ENCODE measurements at places on chromosomes 1 and 21.

DNA sequence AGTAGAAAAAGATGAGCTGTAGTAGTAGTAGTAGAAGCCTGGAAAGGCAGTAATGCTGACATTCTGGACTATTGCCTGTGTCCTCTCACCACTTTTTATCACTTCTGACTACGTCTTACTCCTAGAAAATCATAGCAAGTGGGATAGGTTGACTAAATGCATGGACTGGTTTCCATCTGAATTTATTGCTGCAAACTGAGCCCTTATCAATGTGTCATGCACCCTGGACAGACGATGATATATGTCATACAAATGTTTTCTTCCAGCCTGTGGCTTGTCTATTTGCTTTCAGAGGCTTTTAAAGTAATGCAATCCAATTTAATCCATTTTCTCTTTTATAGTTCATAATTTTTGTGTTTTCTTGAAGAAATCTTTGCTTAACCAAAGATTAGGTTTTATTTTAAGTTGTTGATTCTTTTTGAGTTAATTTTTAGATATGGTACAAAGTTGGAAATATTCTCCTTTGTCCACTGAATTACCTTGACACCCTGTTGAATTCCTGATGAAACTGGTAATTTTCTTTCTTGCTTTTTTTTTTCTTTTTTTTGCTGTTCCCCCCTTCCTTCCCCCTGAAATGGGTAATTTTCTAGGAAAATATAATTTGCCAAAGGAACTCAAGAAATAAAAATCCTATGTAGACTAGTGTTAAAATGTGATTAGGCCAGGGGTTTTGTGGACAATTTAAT, 47.1 kb downstream of the PHACTR4 start:
- no peak for DNase-seq

DNA sequence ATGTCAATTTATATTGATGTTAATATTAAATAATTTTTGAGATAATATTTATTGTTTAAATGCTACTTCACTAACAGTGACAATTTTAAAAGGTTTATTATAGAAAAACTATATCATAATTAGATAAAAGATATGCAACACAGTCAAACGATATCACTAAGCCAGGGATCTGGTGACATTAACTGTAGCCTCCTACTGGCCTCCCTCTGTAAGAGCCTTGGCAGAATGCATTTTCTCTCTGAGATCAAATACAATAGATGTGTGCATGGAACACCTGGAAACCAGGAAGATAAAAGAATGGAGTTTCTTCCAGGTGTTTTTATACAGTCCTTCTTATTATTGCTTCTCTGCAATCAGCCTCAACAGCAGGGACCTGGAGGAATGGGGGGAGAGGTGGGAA, 1762.1 kb downstream of the BRINP3 start:
- no peak for DNase-seq

- no peak for DNase-seq
Measured at GRCh38 chr1:82598812-82599211, 798.1 kb downstream of the ADGRL2 start.

- DNase-seq = no peak
Measured at GRCh38 chr1:206040328-206040727, 12.6 kb upstream of the RHEX start.

DNA sequence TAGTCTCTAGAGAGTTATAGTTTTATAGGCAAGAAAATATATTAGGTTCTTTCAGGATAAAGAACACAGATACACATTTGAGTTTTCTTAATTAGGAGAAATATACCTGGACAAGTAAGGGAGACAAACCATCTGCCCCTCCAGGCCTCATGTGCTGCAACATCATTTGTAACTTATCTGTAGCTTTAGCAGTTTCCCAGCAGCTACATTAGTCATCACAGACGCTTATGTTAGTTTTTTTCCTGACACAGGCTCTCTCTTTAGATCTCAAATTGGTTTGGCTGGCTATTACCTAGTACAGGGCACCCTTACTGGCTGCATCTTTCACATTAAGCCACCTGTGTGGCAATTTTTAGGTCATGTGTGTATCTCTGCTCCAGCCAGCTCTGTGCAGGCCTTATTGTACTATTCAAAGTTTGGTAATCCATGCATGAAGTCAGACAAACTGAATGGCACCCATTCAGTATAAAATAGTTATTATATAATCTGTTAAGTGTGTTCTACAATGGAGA, 25.9 kb downstream of the GNPAT start:
- DNase-seq = no peak

- no peak for DNase-seq
Measured at GRCh38 chr1:199163670-199164069, 524.8 kb downstream of the PTPRC start.

- no peak for DNase-seq
Measured at GRCh38 chr1:47948126-47948525, 49.1 kb downstream of the TRABD2B start.

DNA sequence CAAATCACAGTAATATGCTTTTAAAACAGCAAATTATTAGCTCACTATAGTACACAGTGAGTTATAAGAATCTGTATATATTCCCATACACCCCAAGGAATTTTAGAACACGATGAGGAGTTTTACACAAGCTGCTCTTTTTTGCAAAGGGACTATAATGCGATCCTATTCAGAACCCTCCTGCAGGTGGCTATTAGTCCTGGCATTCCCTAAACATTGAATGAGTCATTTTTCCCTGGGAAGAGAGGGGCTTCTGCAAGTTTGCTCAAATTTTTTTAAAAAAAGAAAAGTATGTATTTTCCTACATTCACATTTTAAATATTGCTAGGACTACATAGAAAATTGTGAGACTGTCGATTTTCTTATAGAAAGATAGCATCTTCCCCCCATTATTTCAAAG, 106.3 kb downstream of the COL11A1 start:
- no peak for DNase-seq

- DNase-seq = no peak
Measured at GRCh38 chr1:205191622-205192021, 19.9 kb downstream of the DSTYK start.

- DNase-seq = no peak
Measured at GRCh38 chr1:177360791-177361190, 190.0 kb downstream of the BRINP2 start.

DNA sequence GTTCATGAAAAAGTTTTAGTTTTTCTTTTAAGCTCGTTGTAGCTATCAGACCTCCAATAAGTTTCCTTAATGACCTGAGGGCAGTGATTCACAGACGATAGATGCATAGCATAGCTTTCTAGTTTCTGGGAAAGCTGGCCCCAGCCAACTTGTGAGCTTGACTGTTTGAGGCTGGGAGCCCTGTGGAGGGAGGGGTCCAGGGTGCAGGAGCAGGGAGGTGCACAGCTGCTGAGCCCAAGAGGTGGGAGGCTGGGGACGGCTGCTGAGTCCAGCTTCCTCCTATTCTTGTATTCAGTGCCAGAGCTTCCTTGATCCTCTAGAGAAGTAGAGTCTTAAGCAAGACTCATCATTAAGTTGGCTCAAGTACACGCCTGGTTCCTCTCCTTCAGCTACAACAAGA, 11.0 kb upstream of the AVPR1B start:
- no peak for DNase-seq

GRCh38 chr1:228457396-228458176, 29.6 kb upstream of the RNF187 start:
- DNase-seq = peak; percentile 72

- DNase-seq = no peak
Measured at GRCh38 chr1:59078070-59078800, 218.7 kb upstream of the FGGY start.

DNA sequence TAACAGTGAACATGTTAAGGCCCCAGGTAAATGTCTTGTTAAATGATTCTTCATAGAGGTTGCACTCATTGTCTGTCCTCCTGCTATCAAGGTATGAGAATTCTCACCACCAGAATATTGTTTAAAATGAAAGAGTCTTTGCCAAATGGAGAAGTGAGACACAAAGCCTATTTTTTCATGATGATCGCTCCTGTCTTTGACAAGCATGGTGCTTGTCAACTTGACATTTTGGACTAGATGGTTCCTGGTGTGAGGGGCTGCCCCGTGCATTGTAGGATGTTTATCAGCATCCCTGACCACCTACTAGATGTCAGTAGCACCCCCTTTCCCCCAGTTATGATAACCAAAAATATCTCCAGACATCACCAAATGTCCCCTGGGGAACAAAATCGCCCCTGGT, 65.6 kb downstream of the MDM4 start:
- no peak for DNase-seq

DNA sequence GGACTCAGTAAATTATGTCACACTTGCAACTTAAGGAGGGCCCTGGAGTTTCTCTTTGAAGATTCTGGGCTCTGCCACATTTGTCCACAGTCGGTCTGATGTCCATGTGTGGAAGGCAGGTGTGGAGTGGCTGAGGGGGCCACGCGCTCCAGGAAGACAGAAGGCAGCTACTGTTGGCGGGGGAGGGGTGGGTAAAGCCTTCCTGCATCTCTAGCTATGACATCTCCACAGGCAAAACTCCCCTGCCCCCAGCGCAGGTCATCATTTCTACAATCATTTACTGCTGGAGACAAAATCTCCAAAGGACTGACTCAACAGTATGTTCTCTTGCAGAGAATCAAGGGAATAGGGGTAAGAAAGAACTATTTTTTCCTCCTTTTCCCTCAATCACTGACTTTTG, 11.4 kb upstream of the TSPEAR start:
- no peak for DNase-seq
